ENCODE measurements at places on chromosomes 7 and 10.

DNA sequence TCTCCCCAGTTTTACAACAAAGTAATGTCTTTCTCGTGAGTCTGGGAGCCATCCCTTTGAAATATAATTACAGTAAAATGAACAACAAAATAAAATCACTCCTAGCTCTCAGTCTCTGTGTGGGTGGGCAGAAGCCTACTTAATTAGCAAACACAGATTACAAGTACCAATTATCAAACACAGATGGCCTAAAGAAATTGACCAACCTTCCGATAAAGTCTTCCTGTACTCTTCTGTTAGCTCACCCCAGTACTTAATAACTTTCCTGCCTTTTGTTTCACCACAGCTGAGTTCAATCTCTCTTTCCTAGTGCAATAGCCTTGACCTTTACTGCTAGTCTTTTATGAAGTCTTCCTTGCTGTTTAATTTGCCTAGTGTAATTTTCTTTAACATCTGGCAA is 719.2 kb upstream of the MBL2 start:
- DNase-seq = no peak

DNA sequence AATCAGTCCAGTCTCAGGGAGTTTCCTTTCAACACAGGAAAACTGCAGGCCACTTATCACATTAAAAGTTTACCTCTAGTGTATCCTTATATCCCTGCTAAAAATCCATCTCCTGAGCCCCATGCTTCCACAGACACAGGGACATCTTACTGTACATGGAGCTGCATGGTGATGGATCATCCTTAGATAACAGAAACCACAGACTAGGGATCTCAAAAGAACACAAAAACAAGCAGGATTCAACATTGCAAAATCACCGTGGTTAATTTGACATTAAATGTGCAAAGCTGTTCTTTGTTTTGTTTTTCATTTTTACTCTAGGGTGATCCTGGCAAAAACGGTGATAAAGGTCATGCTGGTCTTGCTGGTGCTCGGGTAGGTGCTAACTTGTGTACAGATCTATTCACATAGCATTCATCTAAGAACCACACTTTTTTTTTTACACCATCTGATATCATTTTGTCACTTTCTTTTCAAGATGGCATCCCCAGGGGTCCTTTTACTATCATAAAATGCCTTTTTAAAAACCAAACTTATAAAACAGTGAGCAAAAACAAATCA is 18.1 kb downstream of the COL1A2 start:
- DNase-seq = no peak

DNA sequence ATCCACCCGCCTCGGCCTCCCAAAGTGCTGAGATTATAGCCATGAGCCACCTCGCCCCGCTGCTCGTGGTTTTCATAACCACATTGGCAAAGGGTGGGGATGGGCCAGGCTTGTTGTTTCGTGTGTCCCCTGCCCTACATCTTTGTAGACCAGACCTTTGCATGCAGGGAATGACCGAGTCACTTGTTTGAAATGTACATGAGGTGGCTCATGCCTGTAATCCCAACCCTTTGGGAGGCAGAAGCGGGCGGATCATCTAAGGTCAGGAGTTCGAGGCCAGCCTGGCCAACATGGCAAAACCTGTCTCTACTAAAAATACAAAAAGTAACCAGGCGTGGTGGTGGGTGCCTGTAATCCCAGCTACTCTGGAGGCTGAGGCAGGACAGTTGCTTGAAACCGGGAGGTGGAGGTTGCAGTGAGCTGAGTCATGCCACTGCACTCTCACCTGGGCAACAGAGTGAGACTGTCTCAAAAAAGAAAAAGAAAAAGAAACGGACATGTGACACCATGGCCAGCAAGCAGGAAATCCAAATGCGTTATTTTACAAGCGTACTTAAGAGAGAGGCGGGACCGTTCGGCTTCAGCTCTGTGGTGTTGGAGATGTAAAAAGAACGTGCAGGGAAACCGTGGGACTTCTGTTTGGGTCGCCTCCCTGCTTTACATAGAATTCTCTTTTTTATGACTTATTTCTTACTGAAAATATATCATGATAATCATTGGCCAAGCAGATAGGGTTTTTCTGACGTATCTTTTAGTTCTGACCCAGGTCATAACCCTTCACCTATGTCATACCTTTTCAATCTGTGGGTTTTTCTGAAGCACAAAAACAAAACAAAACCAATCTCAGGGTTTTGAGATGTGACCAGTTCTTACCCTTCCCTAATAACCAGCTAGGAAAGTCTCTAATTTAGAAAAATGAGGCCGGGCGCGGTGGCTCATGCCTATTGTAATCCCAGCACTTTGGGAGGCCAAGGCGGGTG is 45.1 kb downstream of the WIPI2 start:
- no peak for DNase-seq

GRCh38 chr10:121041906-121042305 is 190.7 kb downstream of the WDR11 start:
- DNase-seq = no peak

- no peak for DNase-seq
These were observed 109.1 kb upstream of the PPIF start for GRCh38 chr10:79238158-79238520.

- no peak for DNase-seq
These were observed 33.9 kb upstream of the GSAP start for GRCh38 chr7:77450054-77450453.

DNA sequence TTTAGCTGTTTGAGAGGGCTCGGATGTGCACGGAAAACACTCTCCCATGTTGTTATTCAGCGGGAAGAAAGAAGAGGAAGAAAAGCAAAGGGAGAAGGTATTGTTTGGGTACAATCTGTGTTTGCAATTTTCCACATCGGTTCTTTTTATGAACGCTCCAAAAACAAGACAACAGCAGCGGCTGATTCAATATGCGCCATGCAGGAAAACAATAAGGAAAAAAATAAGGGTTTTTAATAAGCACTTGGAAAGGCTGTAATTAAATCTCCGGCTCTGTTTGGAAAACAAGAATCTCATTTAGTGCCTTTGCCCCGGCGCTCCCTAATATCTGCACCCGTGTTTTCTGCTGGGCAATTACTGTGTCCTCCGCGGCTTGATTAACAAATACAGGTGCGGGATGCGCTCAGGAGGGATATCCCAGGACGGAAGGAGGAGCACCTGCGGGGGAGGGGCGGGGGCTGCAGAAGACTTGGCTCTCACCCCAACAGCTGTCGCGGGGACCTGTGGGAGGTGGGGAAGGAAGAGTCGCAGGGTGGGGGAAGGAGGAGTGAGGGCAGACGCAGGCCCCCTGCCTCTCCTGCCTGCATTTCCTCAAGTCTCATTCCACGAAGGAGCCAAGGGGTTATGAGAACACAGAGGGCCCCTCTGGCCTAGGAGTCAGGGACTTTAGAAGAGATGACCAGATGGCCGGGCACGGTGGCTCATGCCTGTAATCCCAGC is 181.5 kb upstream of the PODXL start:
- no peak for DNase-seq

DNA sequence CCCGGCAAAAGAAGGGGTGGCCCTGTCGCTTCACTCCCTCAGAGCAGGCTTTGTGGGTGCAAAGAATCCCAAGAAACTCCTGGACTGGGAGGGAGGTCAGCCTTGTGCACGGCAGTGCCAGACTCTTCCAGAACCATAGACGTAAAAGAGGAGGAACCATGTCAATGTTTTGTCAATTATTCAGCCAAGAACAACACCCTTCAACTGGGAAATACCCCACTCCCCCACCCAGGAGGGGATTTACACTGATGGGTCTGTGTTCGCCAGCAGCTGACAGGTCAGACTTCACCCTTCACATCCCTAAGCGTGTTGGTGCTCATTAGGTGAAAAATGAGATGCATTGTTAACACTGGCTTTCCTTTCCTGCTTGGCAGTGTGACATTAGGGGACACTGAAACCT is 116.8 kb upstream of the BMPER start:
- no peak for DNase-seq

- no peak for DNase-seq
These were observed 36.3 kb downstream of the POT1 start for GRCh38 chr7:124893140-124893827.

DNA sequence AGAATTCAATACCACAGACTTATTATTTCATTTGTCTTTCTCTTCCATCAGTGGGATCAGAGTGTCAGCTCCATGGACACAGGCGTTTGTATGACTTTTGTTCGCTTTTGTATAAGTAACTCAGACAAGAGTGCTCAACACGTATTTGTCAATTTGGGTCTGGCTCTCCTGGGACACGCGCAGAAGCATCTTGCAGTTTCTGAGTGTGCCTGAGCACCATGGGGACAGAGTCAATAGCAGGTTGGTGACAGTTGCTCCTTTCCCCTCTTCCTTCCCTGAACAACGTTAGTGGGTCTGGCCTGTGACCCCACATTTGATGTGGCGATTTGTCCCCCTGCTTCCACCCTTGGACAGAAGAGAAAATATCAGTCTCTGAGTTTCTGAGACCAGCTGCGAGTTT is 120.4 kb upstream of the SDK1 start:
- no peak for DNase-seq

- DNase-seq = no peak
These were observed 116.5 kb upstream of the SVIL start for GRCh38 chr10:29751240-29751639.

DNA sequence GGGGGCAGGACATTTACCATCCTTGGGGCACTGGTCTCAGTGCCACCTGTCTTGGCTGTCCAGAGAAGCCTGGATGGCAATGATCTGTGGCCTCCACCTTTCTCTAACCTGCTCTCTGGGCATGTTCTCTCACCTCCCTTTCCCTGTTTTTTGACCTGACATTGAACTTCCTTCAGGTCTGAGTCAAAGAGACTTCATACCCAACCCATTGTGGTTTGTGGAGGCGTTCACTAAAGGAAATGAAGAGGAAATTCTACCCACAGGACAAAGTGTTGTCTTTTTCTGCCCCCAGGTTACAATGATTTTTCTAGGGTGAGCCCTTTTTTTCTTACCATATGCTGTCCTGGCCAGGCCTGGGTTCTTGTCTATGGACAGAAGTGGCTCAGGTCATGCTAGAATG is 76.6 kb downstream of the CYP26A1 start:
- DNase-seq = no peak

DNA sequence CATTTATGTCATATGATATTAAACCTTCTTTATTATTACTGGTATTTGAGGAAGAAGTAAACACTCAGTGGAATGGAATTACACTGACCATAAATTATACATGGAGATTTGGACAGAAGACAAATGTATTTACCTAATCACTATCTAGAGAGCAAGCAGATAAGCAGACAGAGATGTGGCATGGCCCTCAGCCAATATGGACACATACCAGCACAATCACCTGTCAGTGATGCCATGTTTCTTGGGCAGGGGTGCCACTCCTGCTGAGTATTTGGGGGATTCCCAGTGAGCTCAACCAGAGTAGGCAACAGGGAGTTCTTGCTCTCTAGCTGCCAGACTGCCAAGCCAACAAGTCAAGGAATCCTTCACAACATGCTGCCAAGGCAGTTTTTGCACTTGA is 866.3 kb upstream of the LRRN3 start:
- no peak for DNase-seq

DNA sequence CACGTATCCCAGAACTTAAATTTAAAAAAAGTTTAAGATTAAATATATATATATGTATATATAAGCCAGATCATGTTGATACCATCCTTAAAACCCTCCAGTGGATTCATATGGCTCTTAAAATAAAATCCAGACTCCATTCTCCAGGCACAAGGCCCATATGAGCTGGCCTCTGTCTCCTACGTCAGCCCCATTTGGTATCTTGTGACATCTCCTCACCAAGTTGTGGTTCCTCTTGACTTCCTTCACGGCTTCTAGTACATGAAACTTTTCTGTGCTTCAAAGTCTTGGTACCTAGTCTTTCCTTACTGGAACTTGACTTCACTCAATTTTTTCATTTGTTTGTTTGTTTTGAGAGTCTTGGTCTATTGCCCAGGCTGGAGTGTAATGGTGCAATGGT is 61.3 kb downstream of the PRLHR start:
- DNase-seq = no peak

DNA sequence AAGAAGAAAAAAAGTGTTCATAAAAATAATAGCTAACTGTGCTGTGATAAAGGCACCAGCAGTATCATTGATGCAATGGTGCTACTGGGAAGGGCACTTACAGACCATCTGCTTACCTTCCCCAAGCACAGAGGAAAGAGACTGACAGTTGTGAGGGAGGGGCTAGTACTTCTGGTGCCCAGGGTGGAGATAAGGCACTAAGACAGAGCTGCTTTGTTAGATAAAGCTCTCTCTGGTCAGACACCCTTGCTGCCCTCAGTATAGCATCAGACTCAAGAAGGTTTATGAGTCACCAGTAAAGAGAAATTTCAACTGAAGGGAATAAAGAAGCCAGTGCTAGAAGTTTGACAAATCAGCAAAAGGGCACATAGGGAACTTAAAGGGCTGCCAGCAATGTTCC is 325.6 kb downstream of the HPSE2 start:
- peak; percentile 29 for DNase-seq

GRCh38 chr10:43231523-43232078 is 35.3 kb downstream of the RASGEF1A start:
- DNase-seq = no peak

DNA sequence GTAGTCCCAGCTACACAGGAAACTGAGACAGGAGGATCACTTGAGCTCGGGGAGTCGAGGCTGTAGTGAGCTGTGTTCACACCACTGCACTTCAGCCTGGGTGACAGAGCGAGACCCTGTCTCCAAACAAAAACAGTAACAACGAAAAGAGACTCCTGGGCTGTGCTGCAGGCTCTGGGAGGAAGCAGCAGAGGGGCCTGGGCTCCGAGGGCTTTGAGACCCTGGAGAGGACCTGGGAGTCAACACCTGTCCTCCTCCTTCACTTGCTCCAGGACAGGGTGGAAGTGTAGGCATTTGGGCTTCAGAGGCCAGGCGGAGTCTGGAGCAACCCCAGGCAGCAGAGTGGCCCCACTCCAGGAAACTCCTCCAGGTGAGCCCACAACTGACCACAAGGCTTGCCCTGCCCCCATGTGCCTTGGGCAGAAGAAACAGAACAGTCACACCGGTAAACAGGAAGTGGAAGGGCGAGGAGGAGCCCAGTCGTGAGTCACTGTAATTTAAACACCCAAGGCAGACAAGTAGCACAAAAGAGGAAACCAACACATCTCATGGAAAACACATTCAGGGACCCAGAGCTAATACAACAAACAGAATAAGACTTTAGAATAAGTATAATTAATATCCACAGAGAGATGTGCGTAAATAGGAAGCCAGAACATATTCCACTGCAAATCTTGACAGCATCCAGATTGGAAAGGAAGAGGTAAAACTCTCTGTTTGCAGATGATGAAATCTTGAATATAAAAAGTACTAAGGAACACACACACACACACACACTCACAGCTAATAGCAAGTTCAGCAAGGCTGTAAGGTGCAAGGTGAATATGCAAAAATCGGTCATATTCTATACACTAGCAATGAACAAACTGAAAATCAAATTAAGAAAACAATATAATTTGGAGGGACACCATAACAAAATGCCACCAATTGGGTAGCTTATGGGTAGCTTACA is 20.5 kb upstream of the RASGEF1A start:
- no peak for DNase-seq

DNA sequence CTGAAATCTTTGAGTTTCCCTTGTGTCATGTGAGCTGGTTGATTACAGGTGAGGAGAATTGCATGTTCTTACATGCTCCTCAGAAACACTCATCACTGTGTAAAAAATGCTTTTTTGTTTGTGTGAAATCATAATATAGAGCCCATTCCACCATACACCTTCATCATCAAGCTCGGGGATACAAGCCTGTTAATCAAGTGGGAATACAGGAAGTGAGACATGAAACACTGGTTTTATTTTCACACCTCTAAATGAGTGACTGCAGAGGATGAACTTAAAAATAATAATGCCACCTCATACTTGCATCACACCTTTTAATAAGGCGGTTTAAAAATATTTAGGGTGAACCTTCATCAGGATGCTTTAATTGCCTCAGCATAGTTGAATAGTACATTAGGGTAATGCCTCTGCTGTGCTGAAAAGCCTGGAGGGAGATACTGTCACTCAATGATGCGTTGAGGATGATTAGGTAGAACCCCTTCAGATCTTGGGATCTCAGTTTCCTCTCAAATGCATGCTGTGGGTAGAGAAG is 164.6 kb downstream of the AUTS2 start:
- no peak for DNase-seq
